ENCODE measurements at places on chromosomes 13 and 19.

- peak; percentile 1 for DNase-seq
Observed at GRCh38 chr13:113848431-113849260, 15.2 kb downstream of the GAS6 start.

- DNase-seq: no peak
Observed at GRCh38 chr19:41570179-41570578, 5.8 kb upstream of the CEACAM21 start.

DNA sequence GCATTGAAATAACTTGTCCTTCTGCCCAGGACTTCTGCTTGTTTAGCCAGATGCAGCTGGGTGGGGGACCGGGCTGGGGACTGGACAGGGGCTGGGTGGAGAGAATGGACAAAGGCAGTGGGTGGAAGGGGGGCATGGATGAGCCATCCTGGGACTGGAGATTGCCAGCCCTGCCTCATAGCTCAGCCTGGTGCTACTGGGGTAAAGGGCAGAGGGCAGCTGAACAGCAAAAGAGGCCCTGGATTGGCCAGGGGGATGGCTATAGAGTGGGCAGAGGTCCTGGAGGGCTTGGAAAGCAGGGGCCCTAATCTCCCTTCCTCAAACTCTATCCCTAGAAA lies 17.7 kb upstream of the PLAUR start:
- DNase-seq: no peak

DNA sequence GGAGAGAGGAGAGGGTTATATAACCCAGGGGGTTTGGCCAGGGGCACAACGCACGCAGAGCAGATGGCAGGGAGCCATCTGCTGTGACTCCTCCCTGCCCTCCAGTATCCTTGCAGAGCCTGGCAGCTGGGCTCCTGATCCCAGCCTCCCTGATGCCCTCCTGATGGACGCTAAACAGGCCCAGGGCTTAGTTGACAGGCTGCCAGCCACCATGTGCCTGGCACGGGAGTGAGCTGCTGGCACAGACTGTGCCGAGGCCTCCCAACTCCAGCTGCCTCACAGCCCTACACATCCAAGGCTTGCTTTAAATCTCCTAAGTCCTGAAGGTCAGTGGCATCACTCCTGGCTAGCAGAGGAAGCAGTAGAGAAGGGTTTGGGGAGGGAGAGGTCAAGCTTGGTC lies 16.7 kb downstream of the SYDE1 start:
- DNase-seq: no peak

DNA sequence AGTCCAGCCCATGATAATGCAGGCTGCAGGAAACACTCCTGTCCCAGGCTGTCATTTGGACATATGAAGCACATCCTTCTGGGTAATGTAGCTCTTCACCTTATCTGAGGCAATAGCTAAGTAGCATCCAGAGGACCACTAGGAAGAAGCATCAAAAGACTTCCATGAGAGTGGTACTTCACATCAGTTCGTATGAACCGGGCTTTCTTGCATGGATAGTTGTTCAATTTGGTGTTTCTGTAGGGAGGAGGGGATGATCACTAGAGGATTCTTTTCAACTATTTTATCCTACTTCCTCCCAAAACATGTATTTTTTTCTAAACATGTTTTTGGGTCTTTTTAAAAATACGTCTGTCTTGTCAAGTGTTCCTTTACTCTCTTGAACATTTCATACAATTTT lies 12.9 kb downstream of the ZNF302 start:
- no peak for DNase-seq

- no peak for DNase-seq
Observed at GRCh38 chr19:43872547-43873336, 45.6 kb downstream of the ZNF283 start.

DNA sequence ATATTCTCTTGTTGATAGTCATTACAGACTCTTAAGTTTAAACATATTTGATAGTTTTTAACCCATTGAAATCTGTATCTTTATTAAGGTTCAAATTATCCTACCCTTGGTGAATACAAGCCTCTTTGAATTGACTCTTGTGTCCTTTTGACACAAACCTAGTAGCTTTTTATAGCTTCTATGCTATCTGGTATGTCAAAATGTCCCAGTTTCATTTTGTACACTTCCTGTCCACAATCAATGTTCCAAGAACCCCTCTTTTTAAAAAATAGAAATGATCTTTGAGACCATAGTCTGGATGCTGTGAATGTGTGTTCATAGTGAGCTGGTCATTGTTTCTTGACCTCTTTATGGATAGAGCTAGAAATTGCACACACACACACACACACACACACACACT lies 39.2 kb upstream of the FGF14 start:
- DNase-seq: no peak

GRCh38 chr13:114067381-114067885 lies 65.0 kb downstream of the RASA3 start:
- DNase-seq: no peak

- DNase-seq: peak; percentile 62
Observed at GRCh38 chr19:45638930-45639729, at the start of gene EML2. Gene EML2 (minus strand): TSS chr19:45639397. CDS start chr19:45639376, 21 bp downstream.

DNA sequence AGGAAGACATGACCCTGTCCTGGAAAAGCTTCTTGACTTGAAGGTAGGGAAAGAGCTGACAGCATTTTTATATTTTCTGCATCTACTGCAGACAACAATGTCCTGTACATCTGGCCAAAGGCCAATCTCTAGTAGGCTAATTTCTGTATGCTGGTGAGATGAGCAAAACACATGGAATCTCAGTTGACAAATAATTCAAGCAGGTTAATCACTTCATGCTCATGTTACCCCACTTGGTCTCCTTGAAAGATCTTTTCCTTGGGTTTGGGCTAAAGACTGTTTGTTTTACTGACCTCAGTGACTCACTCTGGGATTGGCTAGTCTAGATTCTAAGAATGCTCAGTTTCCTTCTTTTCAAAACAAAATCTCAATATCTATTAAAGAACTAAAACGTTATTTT lies 298.8 kb downstream of the LMO7 start:
- DNase-seq: no peak

DNA sequence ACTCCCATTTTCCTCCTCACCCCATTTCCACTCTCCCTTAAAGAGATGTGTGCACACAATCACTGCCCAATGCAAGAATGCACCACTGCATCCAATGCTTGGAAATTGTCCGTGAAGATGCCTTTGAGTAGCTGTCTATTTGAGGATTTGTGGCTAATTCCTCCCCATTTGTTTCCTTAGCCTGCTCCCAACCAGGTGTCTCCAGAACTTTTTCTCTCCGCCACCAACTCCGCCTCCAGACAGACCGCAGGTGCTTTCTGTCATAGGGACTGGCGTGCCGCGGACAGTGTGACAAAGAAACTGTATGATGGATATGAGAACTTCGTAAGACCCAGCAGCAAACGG lies 461 bp upstream of the TM9SF2 start:
- no peak for DNase-seq

DNA sequence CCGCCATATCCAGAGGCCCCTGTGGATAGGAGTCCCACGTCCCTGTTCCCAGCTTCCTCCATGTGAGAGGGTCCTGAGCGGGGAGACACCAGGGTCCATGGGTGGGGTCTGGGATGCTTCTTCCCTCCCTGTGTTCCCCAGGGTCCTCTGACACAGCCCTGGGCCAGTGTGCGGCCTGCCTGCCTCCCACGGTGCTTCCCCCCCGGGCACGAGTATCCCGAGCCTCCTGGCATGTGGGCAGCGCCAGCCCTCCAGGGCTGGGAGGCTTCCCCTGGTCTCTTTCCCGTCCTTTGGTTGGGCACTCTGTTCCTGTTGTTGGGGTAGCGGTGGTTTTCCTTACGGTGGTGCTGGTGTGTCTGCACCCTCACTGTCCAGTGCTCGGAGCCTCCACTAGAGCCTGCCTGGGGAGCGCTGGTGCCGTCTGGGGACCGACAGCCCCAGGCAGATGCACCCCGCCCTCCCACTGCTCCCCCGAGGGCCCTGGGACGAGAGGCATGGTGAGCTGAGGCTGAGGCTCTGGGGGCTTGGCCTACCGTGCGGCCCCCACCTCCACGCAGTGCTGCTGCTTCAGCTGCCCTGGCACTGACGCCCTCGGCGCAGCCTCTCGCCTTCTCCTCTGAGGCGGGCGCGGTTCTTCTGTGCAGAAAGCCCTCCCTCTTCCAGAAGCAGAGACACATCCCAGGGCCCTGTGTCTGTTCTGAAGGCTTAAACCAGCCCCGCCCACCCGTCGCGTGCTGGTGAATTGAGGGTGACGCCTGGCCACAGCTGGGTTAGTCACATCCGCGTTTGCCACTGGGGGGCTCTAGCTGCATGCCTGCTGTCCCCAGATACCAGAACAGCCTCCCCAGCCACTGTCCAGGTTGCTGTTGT lies 27.9 kb downstream of the PLEKHJ1 start:
- DNase-seq: peak; percentile 70

GRCh38 chr13:46369506-46370277 lies 17.4 kb downstream of the RUBCNL start:
- DNase-seq: no peak

- no peak for DNase-seq
Observed at GRCh38 chr19:16023146-16023915, 53.0 kb upstream of the TPM4 start.

GRCh38 chr13:79990048-79990447 lies 350.9 kb downstream of the SPRY2 start:
- no peak for DNase-seq

DNA sequence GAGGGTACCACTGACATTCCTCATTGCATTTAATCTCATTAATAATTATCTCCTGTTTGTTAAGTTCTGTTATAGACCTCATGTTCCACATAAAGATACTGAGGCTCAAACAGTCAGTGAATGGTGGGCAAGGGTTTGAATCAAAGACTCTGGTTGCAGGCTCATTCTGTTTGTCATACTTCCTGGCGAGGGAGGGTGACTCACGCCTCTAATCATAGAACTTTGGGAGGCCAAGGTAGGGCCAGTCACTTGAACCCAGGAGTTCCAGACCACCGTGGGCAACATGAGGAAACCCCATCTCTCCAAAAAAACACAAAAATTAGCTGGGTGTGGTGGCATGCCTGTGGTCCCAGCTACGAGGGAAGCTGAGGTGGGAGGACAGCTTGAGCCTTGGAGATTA lies 220.7 kb upstream of the MIR17HG start:
- DNase-seq: no peak

GRCh38 chr13:66343224-66343828 lies 886.8 kb downstream of the PCDH9 start:
- no peak for DNase-seq

GRCh38 chr19:32453736-32454135 lies 48.2 kb downstream of the DPY19L3 start:
- no peak for DNase-seq

GRCh38 chr19:10111405-10111811 lies at the start of gene P2RY11:
Gene P2RY11 (plus strand): TSS chr19:10111693. CDS start chr19:10111722, 29 bp downstream.
- DNase-seq: no peak

DNA sequence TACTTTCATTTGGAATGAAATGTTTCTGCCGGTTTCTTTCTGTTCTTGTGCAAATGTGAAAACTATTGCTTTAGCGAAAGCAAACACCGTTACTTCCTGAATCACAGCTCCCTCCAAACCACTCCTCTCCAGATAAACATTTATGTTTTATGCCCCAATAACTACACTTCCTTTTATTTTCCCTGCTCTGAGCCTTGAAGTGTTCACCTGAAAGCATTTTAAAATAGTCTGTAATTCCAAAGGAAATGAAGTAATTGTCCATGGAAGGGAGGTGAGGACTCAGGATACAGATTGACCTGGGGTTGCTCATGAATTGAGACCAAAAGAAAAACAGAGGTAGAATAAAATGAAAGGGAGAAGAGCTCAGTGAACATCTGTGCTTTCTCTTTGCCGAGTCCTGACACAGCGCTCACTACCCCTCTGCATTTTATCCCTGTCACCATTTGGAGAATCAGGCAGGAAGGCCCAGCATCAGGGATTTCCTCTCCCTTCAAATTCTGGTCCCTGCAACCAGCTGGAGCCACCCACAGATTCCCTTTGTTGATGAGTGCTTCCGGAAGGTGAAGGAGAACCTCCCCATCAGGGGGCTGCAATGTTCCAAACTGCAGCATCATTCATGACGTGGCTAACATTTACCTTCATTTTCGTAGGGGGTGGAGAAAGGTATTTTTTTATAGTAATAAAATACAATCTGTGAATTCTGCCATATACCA lies 171.9 kb downstream of the ITGBL1 start:
- no peak for DNase-seq

All from GM12892 (cell line).